ENCODE measurements at places on chromosomes 5 and 9.

DNA sequence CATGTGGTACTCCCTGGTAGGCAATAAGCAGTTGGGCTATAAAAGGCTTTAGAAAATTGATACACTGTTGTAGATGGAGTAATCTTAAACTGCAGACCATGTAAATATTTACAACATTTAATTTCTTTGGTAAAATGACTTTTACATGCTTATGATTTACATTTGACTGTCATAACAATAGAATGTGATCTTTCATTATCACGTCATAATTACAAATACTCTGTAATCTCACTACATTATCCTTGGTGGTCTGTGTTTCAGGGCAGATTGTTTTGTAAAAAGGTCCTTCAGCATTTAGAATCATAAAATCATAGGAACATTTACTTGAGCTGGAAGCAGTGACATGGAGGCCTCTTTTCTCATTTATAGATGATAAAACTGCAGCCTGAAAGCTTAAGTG lies 73.3 kb upstream of the PRRC1 start:
- DNase-seq = no peak

DNA sequence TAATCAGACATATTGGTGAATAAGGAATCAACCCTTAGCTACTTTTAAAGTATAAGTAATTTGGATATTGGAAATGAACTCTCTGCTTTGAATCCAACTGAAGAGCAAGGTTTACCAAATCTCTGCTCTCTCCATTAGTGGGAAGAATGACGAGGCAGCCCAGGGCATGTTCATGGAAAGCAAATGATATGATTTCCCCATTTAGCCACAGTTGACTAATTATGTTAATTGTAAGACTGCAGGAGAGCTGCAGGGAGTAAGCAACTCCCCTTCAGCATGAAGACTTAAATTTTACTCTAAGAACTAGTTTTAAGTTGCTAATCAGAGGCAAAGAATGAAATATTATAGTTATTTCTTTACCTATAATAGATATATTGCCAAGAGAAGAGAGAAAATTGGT lies 194.3 kb upstream of the CD180 start:
- no peak for DNase-seq

- no peak for DNase-seq
Observed at GRCh38 chr5:134133188-134133994, 18.9 kb downstream of the TCF7 start.

DNA sequence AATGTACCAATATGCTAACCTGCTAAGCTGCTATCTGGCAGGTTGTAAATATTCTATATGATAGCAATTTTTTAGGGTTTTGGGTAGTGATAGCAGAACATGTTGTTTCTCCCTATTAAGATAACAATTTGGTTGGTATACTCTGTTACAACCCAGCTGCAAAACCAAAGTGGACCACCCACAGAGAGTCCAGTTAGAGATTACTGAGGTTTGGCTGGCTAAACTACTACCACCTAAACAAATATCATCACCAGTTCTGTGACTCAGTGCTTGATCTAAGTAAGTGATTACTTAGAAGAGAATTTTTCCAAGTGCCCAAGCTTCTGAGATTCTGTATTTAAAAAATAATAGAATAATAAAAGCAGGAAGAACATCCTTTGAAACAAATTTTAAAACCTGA lies 72.3 kb downstream of the XRCC4 start:
- no peak for DNase-seq

- DNase-seq = no peak
Observed at GRCh38 chr9:129340427-129341170, 162.5 kb upstream of the IER5L start.

- DNase-seq = no peak
Observed at GRCh38 chr5:68279984-68280383, 64.4 kb downstream of the PIK3R1 start.

DNA sequence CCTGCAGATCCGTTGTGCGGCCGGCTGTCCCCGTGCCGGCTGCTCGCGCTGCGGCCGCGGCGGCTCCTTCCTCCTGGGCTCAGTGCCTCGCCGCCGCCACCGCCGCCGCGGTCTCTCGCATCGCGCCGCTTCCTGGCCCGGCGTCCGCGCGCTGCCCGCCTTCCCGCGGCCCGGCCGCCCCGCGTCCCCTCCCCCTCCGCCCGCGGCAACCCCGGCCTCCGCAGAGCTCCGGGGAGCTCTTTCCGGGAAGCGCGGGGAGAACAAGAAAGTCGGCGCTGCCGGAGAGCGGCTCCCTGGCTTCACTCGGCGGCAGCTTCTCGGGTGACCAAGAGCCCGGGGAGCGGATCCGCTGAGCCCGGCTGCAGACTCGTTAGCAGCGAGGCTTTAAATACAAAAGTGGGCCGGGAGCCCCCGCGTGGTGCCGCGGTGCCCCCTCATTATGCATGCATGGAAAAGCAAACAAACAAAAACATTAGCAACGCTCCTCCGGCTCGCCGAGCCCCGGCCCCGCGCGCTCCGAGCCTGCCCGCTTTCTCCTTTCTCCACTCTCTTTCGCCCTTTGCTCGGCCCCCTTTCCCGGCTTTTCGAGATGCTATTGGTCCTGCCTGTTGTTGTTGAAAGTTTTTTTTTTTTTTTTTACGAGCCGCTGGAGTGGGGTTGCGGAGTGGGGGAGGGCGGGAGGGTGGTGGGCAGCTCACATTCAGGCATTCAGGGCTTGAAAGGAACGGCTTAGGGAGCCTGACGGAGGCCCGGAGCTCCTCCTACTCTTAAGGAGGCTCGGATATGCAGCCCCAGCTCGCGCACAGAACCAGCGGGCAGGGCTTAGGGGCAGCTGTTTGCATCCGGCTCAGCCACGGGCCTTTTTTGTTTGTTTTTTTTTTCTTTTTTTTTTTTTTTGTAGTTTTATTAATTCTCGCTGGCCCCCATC lies at the start of gene GAS1:
GAS1 (minus strand) TSS at position 361 of the 928 bp plus-strand sequence. CDS start 727 bp downstream, outside the sequence.
- DNase-seq = peak; percentile 96

DNA sequence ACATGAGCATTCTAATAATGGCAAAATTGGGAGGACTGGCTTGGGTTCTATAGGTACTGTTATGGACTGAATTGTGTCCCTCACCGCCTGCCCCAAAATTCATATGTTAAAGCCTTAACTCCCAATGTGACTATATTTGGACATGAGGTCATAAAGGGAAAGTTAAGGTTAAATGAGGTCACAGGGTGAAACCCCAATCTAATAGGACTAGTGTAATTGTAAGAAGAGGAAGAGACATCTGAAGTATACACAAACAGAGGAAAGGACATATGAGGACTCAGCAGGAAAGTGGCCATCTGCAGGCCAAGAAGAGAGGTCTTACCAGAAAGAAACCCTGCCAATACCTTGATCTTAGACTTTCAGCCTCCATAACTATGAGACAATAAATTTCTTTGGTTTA lies 23.1 kb downstream of the RNF180 start:
- no peak for DNase-seq

DNA sequence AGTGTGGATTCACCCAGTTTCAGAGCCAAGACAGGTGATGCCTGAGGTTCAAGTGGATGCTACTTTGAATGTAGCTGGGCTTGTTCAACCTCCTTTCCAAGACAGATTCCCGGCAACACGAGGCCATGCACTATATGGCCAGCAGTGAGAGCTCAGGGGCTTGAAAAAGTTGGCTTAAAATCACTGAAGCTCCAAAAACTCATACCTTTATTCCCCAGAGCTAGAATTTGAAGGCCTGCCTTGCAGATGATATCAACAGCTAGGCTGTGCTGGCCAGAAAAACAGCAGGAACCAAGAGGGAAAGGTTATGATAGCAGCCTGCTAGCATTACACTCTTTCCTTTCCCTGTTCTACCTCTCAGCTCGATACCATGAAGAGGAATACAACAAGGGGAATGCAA lies 120.2 kb upstream of the DAB2 start:
- no peak for DNase-seq

DNA sequence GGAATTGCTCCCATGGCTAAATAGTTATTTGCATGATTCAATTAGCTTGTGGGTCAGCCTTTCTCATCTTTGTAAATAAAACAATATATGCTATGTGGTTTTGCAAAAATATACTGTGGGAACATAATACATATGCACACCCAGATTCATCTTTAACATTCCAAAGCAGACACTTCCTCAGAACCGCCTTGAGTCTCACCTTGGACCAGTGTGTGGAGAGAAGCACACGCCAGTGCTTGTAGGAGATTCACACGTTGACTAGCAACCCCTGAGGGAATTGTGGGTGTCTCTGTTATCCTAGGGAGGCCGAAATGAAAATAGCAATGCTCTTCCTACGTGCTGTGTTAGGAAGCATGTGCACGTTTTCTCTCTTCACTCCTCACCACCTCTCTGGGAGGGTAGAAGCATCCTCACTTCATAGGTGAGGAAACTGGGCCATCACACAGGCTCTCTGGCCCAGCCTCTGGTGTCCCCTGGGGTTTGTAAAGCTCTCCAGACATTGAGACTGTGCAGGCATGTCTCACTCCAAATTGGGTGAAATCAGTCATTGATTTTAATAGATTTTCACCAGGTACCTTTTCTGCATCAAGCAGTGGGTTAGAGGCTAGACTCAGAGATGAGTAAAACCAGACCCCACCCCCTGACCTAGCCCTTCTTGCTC lies 221.7 kb downstream of the PBX3 start:
- no peak for DNase-seq

- peak; percentile 67 for DNase-seq
Observed at GRCh38 chr5:151315998-151316597, 12.5 kb upstream of the SLC36A3 start.

- no peak for DNase-seq
Observed at GRCh38 chr5:123051206-123051605, 14.7 kb upstream of the PPIC start.

DNA sequence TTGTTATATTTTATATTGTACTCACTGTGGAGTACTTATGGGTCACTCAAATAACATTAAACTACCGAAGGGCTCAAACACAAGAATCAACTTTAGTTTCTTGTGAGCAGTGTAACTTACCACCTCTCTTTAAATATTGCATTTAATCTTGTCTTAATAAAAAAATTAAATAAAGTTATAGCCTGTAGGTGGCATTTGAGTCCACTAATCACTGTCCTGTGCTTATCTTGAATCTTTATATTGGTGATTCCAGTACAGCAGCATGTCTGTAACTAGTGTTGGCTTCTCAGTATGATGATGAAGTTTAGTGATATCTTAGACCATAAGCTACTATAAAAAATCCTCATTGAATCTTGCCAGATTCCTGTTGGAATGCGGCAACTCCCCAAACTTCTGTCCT lies 313.8 kb downstream of the FAM170A start:
- no peak for DNase-seq

DNA sequence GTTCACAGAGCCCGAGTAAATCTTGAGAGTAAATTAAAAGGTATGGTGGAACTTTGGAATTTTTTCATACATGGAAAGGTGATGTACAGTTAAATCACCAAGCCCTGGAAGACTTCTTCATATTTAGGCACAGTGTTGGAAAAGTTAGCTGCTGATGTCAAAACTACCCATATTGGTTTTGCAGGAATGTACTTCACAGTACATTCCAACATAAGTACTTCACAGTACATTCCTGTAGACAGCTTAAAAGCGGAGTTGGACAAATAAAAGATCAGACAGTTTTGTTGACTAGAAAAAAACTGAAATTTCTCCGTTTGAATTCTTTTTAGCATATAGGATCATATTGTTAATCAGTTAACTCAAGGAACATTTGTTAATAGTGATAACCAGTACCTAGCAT lies 1.8 kb downstream of the RANBP17 start:
- no peak for DNase-seq

DNA sequence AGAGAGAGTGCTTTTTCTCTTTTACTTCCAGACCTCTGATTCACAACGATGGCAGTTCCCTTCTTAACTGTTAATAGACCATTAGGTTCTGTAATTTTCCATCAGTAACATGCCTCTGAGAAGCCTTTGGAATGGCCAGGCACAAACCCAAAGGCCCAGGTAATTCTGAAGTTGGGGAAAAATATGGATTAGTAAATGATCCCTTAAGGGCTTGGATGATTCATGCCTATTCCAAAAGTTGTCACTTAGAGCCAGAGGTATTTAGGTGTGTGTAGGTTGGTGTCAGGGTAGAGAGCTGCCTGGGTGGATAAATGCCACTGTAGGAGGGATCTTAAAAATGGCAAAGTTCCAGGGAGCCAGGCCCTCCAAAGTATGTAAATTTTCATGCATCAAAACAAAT lies 228.8 kb downstream of the PLK2 start:
- DNase-seq = no peak

DNA sequence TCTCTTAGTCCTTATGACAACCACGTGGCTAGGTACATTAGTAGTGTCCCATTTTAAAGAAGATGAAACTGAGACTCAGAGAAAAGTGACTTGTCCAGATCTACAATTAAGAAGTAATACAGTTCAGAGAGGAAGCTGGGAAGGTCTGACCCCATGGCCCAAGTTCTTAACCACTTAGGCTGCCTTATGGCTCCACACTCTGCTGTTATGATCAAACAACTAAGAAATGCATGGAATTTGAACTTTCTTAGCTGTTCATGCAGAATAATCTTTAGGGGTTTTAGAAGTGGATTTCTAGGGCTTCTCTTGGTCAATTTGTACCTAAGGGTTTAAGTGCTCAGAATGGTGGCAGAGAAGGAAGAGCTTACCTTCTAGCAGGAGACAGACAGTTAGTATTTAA lies 128.0 kb upstream of the MSX2 start:
- no peak for DNase-seq

- no peak for DNase-seq
Observed at GRCh38 chr9:112338561-112338960, 5.1 kb upstream of the PTBP3 start.

GRCh38 chr5:171295801-171296200 lies 13.2 kb upstream of the TLX3 start:
- DNase-seq = no peak

DNA sequence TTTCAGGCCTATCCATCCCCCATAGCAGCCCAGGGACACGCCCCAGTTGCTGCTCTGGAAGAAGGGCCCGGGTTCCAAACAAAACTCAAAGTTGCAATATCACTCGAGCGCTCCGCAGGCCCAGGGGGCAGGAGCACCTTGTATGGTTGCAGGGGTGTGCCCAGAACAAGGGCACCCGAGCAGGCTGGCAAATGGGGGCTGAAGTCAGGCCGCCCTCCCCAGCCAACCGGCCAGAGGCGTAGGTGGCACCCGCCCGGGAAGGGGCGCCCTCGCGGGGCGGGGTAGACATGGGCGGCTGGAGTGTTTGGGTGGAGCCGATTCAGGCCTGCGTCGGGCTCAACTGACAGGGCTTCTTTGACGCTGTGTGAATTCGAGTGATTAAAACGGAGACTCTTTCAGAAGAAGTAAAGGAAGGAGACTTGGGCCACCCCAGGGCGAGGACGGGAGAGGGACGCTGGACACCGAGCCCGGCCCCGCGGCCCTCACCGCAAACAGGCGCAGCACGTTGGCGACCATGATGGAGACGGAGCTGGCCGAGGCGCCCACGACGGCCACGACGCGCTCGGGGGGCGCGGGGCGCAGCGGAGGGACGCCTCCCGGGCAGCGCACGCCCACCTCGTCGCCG lies 1.1 kb downstream of the GRM6 start:
- no peak for DNase-seq

- DNase-seq = no peak
Observed at GRCh38 chr5:124515497-124516245, 230.8 kb downstream of the ZNF608 start.

DNA sequence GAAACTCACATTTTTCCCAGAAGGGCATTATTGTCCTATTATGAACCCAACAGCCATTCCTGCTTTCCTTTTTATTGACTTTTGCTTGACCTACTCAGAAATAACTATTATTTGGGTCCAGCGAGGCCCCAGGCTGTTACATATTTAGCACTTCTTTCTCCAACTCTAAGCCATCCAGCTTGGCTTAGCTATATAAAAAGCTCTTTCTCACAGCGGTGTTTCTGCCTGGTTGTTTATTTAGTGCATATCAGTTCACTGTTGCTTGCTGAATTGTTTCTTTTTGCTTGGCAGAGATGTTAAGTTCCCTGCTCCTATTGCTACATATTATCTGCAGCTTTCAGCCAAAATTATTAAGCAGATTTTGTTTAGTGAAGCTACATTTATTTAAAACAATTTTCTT lies 1156.8 kb upstream of the SEMA6A start:
- DNase-seq = no peak

GRCh38 chr9:116812231-116813030 lies 125.3 kb downstream of the TRIM32 start:
- no peak for DNase-seq
